Fibroblast of skin of left biceps (primary cell): ENCODE measurements at places on chromosomes 1 and 21.
A peak's percentile ranks its signal among the peaks of the same experiment; 100 is the strongest.

DNA sequence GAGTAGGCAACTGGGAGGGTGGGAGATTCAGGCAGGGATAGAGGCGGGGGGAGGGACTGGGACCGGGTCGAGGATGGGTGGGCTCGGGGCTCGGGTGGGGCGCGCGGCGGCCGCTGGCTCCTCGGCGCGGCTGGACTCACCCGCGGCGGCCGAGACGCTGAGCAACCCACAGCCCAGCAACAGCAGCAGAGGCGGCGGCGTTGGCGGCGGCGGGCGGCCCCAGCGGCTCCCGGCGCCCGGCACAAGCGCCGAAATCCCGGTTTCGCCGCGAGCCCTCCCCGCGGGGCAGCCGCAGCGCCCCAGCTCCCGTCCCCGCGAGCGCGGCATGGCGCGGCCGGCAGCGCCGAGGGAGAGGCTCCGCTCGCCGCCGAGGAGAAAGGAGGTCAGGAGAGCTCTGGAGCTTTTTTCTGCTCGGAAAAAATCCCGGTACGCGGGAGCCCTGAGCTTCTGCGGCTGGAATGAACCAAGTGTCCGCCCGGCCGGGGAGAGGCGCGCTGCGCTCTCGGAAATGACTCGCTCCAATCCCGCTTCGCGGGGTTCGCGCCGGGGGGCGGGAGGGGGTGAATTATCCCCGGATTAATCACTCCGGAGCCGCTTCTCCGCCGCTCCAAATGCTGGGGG is at the start of gene CSMD2:
CSMD2 (minus strand) TSS at position 460 of the 621 bp plus-strand sequence; CDS start at position 327, 133 bp downstream.
- DNase-seq: peak; percentile 45

DNA sequence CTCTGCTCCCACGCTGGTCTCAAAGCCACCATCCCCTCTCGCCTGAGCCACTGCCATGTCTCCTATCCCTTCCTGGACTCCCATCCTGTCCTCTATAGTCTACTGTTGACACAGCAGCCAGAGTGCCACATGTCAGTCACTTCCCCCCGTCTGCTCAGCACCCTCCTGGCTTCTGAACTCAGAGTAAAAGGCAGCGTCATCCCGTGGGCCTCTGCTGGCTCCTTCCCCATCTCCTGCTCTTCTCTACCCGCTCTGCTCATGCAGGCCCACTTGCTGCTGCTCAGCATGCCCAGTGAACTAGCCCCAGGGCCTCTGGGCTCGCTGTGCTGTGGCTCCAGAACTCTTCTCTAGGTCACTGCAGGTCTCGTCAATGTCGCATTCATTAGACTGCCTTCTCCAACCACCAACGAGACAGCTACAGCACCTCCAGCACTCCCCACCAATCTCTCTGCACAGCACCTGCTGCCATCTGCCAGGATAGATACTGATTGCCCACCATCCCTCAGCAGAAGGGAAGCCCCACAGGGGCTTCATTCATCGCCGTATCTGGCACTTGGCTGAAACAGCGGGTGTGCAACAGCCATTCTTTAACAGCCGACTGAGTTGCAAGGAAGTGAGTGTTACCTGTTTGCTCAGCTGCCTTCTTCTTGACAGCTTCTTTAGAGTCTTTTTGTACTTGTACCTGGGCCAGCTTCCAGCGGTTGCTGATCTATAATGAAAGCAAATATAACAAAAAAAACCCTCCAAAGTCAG is 11.8 kb upstream of the SRM start:
- DNase-seq: no peak

DNA sequence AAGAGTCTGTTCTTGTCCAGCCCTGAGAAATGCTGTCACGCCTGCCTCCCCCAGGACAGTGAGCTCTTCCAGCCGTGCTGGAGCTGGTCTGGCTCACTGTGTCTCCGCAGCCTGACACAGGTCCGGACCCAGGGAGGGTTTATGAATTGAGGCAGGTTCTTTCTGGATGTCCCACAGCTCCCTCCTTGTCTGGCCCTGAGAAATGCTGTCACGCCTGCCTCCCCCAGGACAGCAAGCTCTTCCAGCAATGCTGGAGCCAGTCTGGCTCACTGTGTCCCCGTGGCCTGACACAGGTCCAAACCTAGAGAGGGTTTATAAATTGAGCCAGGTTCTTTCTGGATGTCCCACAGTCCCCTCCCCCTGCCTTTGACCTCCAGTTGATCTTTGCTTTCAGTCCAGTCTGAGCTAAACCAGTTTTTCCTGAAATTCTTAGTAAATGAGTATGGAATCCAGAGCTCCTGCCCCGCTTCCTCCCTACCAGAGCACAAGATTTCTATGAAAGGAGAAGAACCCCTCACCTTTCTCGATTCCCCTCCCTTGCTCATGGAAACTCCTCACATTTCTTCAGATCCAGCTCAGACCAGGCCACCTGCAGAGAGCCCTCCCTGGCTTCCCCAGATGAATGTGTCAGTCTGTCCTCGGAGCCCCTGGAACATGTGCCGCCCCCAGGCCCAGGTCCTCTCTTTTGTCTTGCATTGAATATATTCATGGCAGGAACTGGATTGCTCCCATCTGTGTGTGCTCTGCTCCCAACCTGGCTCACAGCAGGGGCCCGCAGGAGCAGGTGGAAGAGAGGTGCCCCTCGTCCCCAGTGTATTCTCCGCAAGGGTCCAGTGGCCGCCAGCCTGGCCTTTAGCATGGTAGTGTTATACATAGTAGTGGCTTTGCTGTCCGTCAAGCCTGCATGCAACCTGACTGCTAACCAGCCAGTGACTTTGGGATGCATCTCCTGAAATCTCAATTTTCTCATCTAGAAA is 116.3 kb downstream of the EPHB2 start:
- no peak for DNase-seq

GRCh38 chr1:18009478-18009961 is 98.1 kb upstream of the IGSF21 start:
- DNase-seq: no peak

- DNase-seq: no peak
These were observed 103.3 kb downstream of the WDR3 start for GRCh38 chr1:118032883-118033282.

DNA sequence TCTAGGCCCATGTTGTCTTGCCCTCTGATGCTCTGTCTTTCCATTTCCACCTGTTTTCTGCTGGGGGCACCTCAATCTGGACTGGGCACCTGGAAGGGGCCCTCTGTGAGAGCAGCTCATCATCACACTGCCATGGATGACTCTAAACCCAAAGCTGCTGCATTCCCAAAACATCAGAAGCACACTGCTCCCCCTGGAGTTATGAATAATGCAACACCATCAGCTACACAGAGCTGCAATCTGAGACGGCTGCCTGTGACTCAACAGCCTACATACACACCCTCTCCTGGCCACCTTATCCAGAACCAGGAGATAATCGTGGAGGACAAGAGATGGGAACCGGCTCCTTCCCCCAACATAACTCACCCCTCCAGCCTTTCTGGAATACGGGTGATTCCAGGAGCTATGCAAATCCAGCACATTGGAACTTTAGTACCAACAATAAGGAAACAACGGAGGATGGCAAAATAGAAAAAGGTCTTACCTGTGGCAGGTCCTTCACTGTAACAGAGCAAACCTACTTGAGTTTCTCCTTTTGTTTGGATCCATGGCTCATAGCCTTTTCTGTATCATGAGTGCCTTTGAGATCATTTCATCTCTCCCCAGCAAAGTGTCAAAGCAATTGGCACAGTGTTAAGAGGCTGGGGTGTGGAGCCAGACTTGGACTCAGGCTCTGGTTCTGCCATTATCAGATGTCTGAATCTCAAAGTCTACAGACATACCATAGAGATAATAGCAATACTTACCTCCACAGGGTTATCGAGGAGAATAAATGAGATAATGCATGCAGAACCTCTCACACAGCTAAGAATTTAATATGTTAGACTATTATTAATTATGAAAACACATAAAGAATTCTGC is 29.3 kb downstream of the AK2 start:
- peak; percentile 75 for DNase-seq

DNA sequence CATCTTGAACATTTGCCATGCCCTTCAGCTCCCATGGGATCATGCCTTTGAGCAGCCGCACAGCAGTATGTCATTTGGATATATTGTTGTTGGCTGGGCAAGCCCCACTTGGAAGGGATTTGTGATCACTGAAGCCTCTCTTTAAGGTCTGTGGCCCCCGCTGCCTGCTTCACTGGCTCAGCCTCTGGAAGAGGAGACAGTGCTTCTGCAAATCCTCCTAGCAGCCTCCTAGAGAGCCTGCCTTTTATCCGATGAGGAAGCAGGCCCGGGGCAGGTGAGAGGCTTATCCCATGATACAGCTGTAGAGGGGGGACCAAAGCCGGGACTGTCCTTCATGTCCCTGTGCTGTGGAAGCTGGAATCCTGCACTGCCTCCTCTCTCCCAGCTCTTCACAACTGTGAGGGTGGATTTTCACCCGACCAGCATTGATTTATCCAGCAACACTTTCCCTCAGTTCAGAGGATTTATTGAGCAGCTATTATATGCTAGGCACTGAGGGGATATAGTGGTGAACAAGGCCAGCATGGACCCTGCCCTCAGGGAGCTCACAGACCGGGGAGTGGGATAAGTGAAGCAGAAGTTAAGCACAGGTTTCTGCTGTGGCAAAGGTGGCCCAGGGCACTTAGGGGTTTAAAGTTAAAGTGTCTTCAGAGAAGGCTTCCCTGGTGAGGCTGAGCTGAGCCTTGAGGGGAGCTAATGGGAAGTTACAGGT is 3.9 kb downstream of the TMEM61 start:
- DNase-seq: no peak

- DNase-seq: no peak
These were observed 232.2 kb upstream of the COA6 start for GRCh38 chr1:234141006-234141405.

DNA sequence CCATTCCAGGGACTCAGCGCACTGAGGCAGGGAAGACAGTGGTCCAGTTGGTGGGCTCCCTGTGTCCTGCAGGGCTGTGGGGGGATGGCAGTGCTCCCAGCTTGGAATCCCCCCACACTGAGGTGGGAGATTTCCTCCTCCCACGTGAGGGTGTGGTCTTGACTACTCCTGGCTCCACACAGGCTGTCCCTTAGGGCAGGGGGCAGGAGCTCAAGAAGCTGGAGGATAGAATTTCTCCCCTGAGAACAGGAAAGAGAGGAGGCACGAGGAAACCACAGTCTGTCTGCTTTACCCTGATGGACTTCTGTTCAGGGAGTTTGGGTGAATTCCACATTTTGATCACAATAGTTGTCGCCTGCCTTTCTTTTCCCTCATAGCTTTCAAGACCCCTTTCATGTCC is 62.1 kb downstream of the CACNA1E start:
- DNase-seq: no peak

- no peak for DNase-seq
These were observed 55.8 kb upstream of the SELENON start for GRCh38 chr1:25744140-25744581.

- no peak for DNase-seq
These were observed 1187.4 kb upstream of the NCAM2 start for GRCh38 chr21:19810779-19811178.

GRCh38 chr1:3564921-3565831 is 46.1 kb downstream of the MEGF6 start:
- DNase-seq: no peak

DNA sequence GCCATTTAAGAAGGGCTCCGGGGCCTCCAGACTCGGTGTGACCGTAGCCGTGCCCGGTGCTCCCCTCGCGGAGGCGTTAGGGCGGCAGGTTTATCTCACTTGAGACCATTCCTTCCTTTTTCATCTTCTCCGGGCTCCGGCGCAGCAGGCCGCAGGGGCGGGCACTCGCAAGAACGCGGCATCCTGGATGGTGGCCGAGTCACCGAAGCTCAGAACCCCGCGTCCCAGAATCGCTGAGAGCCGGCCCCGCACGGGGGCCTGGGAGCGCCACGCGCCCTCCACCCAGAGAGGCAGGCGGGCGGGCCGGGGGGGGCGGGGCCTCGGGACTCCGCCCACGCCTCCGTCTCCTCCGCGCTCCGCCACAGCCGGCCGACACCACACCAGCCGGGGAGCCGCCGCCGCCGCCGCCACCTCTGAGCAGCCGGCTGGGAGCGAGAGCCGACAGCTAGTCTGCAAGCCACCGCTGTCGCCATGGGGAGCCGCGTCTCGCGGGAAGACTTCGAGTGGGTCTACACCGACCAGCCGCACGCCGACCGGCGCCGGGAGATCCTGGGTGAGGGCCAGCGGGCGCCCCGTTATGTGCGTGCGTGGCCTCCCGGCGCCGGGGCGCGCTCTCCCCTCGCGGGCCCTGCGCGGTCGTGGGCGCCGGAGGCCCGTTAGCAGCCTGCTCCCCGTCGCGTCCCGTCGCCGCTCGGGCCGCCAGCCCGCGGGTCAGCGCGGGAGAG is at the start of gene DEGS1:
DEGS1 (plus strand) TSS at position 375 of the 725 bp plus-strand sequence; CDS start at position 472, 97 bp downstream.
- DNase-seq: peak; percentile 50

DNA sequence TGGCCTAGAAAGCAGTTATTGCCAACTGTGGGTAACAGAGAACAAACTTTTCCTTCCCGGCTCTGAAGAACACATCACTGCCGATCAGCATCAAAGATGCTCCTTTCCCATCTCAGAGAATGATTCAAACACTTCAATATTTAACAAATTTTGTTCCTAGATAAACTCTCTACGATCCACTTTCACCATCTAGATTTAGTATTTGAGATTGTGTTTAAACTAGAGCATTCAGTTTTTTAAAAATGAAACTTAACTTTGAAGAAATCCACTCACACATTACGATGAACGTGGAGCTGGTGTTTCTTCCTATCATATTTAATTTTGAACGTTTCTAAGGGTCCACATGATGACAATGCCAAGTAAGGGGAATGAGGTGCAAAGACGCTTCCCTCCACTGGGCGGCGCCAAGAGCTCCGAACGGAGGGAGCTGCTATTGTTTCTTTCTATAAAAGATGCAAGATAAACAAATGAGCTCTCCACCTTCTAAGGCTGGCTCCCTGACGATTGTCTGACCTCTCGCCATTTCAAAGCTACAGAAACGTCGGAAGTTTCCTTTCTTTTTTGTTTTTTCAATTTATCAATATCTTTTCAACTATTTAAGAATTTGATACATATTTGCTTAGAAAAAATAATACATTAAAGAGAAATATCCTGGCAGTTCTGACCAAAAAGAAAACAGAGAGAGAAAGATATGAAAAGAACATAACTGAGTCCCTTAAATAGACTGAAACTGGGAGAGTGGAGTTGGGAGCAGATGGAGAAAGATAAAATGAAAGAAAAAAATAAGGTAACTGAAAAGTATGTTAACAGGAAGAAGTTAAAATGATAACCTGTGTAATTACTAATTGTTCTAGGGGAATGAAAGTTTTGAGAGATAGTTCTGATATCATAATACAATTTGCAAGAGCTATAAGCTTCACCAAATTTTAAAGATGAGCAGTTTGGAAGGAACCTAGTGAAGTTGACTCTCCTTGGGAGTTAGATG is 4.4 kb upstream of the BARHL2 start:
- DNase-seq: no peak

- DNase-seq: peak; percentile 85
These were observed 16.0 kb upstream of the PIGV start for GRCh38 chr1:26771643-26772321.
